ENCODE measurements at places on chromosomes 5 and 9.

- DNase-seq = no peak
Observed at GRCh38 chr9:91897201-91897600, 52.8 kb downstream of the ROR2 start.

DNA sequence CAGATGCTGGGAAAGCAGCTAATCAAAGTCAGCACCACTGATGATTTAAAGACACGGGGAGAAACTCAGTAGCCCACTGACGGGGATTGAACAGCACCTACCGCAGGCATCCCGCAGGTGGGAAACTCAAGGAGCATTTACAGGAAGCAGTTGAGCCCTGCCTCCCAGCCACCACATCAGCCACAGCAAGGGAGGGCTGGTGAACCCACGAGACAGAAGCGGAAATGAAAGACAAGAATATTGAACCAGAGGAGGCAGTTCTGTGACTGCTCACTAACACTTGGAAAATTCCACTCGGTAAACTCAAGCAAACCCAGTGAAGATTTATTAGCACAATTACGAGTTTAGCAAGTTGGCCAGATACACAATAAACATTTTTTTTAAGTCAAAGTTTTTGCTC is 10.6 kb upstream of the FAM163B start:
- DNase-seq = no peak

GRCh38 chr5:126978258-126978657 is 52.1 kb downstream of the MARCHF3 start:
- no peak for DNase-seq

GRCh38 chr5:101969742-101970141 is 326.3 kb downstream of the SLCO4C1 start:
- no peak for DNase-seq

- no peak for DNase-seq
Observed at GRCh38 chr9:14912859-14913258, 2.6 kb upstream of the FREM1 start.

GRCh38 chr9:37862530-37862929 is 41.4 kb downstream of the SLC25A51 start:
- no peak for DNase-seq

DNA sequence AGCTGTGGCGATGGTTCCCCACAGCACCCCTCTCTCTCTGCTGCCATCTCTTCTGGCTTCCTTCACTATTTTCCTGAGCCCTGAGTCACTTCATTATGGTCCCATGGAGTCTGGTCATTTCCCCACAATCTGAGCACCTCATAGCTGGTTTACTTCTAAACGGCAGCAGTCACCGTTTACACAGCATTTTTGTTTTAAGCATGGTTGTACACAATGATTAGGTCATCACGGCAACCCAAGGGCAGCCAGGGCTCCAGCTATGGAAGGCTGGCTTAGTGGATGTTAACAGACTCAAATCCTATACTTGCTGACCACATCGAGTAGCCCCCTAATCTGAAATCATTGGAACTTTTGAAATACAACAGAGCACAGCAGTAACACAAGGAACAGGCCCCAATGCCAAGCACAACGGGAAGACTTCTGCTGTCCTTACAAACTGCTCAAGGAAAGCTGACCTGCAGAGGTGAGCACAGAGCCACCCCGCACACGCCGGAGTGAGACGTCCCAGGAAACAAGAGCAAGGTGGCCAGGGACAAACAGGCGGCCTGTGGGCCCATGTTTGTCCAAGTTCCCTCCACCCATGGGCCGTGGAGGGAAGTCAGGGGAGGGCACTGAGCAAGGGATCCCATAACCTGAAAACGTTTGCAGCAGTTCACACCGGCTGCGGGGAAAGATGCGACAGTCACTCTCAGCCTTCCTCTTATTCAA is 22.9 kb downstream of the CAMSAP1 start:
- DNase-seq = no peak

DNA sequence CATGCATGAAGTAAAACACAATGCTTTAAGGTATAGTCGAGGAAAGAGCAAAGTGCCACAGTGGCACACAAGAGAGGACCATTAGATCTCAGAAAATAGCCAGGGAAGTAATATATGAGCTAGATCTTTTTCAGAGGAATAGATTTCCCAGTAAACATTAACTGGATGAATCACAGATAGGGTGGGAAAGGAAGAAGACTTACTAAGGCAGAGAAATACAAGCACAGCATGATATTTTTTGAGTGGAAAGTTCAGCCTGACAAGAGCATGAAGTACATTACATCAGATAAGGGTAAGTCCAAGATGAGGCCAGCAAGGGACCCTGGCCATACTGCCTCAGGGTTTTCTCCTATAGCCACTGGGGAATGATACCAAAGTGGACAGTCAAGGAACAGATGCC is 804.6 kb upstream of the DMAC1 start:
- no peak for DNase-seq

DNA sequence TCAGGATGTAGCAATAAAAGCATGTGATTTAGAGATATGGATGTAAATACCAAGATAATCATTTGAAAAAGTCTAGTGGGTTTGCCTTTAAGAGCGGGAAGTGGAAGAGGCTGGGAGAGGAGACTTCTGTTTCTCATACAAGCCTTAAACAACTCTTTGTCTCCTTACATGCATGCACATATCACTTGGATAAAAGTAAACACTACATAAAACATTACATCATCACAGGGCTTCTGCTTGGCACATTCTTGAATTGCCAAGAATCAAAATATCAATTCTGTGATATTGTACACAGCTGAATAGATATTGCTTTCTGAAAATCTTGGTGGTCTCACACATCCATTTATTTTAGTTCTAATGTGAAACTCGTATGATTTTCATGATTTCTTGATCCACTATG is 57.6 kb downstream of the FOXD1 start:
- no peak for DNase-seq

GRCh38 chr9:78963911-78964310 is 607.9 kb upstream of the TLE4 start:
- DNase-seq = no peak

DNA sequence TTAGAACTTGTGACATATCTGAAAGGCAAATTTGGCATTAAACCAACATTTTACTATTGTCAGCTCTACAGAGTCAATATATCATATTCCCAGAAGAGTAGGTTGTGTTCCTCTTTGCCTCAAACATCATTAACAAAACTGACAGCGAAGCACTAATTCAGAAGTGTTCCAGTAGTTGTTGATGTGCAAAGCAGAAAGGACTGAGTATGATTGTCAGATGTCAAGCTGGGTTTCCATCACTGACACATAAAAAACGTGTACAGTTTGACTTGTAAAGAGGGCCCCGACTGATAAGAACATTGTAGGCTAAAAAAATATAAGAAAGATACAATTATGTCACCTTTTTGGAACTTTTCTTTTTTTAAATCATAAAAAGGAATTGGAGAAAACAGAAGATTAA is 101.5 kb upstream of the ZNF608 start:
- DNase-seq = no peak

DNA sequence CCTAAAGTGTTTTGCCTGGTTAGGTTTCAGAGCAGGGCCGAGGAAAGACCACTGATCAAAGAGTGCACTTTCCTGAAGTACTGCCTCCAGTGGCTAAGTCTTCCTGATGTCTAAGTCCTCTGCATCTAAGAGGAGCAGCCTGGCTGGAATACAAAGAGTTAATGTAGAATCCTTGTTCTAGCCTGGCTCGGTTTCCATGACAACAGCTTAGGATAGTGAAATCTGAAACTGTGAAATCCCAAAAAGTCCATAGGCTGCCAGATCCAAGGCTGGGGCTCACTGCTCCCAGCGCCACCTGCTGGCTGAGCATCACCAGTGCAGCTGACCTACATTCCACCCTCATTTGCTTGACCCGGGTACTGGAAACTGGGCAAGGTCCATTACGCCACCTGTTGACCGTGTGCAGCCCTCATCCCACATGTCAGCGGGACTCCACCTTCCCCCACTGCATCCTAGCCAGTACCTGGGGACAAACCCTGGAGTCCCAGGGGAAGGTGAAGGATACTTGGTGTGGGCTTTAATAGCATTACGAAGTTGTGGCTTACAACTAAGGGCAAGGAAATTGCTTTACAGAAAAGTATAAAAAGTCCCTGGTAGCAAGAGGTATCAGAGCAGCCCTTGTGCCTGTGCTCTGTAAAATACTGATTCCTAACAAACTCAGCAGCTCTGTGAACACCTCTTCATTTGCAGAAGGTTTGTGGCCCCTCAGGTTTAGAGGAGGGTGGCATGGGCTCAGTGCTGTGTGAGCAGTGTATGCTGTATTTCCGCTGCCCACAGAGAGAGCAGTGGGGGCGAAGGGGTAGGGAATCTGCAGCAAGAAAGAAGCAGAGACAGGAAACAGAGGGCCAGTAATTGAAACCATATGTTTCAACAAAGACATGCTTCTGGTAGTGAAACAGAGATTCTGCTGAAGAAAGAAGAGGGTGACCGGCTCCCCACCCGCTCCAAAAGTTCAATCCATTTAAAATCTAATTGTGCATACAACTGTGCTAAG is 36.0 kb downstream of the PCDHGC5 start:
- peak; percentile 51 for DNase-seq

DNA sequence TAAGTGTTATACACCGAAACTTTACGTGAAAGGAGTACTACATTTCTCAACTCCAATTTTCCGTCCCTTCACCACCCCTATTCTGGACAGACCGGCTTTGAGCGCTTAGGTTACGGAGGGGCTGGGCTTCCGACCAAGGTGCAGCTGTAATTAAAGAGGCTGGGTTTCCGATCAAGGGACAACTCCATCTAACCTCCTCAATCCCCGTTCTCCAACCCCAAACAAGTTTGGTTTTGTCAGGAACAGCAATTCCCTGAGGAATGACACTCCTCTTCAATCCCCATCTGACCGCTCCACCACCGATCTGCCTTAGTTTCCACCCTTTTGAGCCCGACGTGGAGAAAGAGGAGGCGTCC is 577 bp downstream of the TUT7 start:
- no peak for DNase-seq

GRCh38 chr9:80698725-80699410 is 990.5 kb downstream of the TLE1 start:
- DNase-seq = no peak

DNA sequence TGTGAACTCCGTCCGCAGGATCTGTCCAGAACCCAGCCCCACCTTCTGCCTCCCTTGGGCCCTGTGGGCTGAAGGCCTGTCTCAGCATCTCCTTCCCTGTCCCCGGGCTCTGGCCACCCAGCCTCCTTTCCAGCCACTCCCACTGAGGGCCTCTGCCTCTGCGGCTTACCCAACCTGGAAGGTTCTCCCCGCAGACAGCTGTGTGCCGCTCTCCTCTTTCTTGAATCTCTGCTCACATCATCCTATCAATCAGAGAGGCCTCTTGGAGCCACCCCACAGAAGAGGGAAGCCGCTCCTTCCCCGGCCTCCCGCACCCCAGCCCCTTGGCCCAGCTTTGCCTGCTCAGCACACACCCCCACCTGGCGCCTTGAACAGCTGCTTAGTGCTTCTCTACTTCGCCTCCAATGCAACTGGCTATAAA is 81.5 kb upstream of the UNC5A start:
- no peak for DNase-seq

DNA sequence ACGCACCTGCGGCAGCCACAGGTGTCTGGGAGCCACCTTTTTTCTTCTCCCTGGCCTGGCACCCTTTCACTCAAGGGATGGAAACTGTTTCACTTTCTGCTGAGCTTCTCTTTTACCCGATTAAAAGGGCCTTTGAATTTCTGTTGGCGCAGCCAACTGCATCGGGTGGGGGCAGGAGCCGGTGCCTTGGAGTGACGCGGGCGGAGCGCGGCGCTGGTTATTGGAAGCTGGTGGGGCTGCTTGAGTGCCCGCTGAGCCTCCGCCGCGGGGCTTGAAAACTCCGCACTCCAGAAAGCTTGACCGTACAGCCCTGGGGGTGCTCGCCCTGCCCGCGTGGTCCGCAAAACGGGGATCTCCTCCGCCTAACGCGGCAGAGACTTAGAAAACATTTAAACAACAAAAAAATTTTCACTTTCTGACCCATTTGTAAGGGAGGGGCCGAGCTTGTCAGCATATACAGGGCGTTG is 52.0 kb upstream of the TJP2 start:
- peak; percentile 38 for DNase-seq

GRCh38 chr5:115977096-115977495 is 14.8 kb downstream of the LVRN start:
- DNase-seq = no peak

DNA sequence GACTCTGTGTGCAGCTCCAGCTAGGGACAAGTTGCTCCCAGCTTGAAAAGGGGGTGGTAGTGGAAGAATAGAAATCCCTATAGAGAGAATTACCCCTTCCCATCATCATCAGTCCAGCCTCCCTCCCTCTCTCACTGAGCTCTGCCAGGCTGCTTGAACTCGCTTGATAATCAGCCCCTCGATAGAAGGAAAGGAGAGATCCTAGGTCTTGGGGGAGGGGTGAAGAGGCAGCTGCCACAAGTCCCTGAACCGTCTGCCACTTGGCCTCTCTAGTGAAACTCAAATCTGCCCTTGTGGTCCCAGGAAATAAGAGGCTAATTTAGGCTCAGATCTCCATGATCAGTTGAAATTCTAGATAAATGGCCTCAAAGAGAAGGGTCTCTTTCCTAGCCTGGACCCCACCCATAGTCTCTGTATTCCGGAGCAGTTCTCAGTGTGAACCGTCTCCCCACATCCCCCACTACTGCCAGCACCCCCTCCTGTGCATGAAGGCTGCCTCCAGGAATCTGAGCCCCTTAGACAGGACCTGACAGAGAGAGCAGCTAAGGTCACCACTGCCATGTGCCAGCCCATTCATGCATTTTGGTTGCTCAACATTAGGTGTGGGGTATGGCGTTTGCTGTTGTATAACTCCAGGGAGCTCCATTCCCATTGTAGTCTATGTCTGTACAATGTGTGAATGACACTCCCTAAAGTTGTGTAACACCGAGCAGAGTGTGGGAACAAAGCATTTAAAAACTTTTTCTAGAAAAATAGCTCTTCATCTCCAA is 5.5 kb downstream of the DNAJB5 start:
- DNase-seq = no peak

GRCh38 chr5:126866851-126867636 is 90.1 kb downstream of the LMNB1 start:
- no peak for DNase-seq

- no peak for DNase-seq
Observed at GRCh38 chr9:124264823-124265233, 7.1 kb downstream of the NEK6 start.

DNA sequence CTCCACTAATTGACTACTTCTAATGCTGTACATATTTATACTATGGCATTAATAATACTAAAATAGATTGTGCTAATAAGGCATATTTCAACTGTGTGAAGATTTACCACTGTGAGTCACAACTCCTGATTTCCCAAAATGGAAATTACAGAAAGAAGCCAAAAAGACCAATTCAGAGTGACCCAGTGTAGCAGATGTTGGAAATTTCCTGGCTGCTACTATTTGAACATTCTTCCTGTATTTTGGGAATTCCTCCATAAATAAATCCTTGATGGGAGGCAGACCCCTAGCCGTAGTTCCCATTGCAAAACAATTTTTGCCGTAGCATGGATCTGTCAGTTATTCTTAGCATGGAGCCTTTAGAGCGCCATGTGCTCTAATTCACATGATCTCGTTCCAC is 11.4 kb upstream of the PRUNE2 start:
- DNase-seq = no peak

- no peak for DNase-seq
Observed at GRCh38 chr9:13790055-13790454, 510.6 kb upstream of the MPDZ start.

Data from activated CD4-positive, CD25-positive, alpha-beta regulatory T cell treated with anti-CD3 and anti-CD28 coated beads, Interleukin-2, amount 50 U/mL, for 72 hours (primary cell).